NCI-H2171 (cell line): ENCODE measurements at places on chromosomes 3 and 15.

DNA sequence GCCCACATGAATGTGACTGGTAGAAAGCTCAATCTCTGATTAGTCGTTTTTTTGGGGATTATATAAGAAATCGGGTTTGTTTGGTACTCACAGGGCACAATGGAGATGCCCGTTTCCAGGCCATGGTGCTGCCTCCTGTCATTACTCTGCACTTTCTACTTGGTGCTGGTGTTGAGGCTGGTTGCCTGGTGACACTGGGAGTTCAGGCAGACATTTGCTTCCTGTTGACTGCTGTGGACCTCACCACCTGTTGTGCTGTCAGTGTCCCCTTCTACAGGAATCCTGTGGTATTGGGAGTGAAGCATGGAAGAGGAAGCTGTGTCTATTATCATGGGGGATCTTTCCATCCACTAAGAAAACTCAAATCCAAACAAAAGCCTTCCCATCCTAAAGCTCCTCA, 227.2 kb upstream of the TBL1XR1 start:
- DNase-seq = no peak

- DNase-seq = no peak
Measured at GRCh38 chr15:77370580-77370979, 49.3 kb downstream of the PEAK1 start.

DNA sequence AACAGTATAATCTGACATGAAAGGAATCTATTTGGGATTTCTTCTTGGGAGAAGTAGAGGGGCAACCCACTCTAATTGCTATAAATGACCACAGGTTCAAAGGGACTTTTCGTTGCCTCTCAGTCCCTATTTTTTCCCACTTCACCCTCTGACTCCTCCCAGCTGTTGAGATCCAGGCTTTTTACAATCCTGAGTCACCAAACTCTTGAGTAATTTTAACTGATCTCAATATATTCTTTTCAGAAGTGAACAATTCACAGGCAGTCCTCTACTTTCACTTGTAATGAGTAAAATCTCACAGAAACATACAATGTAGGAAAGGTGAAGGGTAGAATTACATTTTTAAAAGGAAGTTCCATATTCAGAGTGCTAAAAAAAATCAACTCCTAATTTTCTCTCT, 44.6 kb downstream of the EIF4E3 start:
- no peak for DNase-seq

DNA sequence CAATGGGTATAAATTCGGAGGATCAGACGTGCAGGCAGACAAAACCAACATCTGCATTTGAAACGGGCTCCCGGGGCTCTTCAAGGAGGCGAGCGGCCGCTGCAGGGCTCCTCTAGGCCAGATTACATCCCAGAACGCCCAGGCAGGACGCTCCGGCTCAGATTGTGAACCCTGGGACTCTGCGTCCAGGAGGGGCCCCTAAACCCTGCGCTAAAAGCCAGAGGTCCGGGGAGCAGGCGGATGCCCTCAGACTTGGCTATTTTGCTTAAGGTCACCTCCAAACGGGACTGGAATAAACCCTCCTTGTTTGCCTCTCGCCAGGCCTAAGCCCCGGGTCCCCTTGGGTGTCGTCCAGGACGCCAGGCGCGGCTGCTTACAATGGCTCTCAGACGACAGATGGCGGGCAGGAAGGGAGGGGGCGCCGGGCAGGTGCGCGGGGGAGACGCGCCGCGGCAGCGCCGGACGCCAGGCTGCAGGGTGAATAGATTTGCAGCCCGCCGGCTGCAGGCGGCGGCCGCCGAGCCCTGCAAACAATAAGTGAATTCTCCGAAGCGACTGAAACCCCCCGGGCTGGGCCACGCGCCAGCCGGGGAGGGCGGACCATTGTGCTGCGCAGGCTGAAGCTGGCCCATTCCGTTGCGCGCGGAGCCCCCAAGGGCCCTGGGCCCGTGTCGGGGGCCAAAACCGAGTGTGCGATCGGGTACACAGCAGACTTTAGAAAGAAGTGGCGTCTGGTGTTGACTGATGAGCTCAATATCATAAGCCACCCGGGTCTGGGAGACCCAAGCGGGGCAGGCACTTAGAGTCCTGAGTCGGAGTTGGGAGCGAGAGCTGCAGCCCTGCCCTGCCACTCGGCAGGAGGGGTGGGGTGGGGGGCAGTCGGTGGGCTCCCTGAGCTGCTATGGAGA, 32.3 kb upstream of the AMOTL2 start:
- DNase-seq = peak; percentile 85

GRCh38 chr3:12353796-12354525, 65.1 kb downstream of the PPARG start:
- no peak for DNase-seq
